ENCODE measurements at places on chromosomes 11 and 22.

DNA sequence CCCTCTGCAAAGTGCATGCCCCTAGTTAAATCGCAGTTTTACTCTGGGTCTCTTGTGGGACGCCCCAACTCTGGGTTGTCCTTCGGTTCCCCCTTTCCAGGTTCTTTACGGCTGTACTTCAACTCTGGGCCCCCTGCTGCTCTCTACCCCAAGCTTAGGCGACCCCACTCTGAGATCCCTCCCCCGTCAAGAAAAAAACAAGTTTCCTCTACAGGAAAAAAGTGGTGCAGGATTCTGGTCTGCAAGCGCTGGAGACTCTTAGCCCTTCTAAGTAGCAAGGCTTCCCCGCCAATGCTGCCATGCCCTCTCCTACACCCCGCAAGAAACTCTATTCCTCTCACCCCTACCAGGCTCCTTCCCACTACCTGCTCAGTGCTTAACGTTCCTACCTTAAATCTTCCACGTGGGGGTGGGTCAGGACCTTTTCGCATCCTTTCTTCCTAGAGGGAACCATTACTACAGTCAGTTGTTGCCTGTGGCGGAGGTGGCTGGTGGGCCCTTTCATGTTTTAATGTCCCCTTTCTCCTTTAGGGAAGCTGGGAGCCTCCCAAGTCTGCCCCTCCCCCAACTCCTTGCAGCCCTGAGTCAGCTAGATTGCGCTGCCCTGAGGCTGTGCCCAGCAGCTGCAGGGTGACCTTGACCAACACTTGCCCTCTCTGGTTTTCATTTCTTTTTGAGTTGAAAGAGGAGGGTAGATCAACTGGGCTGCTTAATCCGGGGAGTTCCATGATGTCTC, 1.4 kb downstream of the NEFH start:
- no peak overlapping the region for H3K4me3 ChIP-seq
- H3K4me1 ChIP-seq = peaks cover 13% of the 10 kb centered on the region
- no peak for DNase-seq

DNA sequence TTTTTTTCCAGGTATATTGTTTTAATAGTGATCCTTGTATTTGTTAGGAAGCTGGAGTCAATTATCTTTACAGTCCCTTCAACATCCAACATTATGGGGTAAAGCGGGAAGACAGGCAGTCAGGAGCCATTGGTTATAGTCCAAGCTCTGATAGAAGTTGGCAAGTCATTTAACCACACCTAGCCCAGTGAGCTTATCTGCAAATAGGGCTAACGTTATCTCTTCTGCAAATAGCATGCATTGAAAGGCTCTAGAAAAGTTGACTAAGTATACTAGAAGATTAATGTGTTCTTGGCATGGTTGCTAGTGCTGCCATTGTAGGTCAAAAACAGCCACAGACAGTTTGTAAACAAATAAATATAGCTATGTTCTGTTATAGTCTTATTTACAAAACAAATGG, 520.7 kb downstream of the OPCML start:
- no peaks in the 10 kb centered on the region for H3K36me3 ChIP-seq
- no peaks in the 10 kb centered on the region for H3K4me1 ChIP-seq
- DNase-seq = no peak
- H3K27ac ChIP-seq = no peak overlapping the region
- H3K27me3 ChIP-seq = no peaks in the 10 kb centered on the region

GRCh38 chr11:120569861-120570260, 58.3 kb downstream of the GRIK4 start:
- H3K27ac ChIP-seq = no peak overlapping the region
- peaks cover 29% of the 10 kb centered on the region for H3K27me3 ChIP-seq
- no peaks in the 10 kb centered on the region for H3K4me1 ChIP-seq
- no peak for DNase-seq
- H3K36me3 ChIP-seq = no peaks in the 10 kb centered on the region

DNA sequence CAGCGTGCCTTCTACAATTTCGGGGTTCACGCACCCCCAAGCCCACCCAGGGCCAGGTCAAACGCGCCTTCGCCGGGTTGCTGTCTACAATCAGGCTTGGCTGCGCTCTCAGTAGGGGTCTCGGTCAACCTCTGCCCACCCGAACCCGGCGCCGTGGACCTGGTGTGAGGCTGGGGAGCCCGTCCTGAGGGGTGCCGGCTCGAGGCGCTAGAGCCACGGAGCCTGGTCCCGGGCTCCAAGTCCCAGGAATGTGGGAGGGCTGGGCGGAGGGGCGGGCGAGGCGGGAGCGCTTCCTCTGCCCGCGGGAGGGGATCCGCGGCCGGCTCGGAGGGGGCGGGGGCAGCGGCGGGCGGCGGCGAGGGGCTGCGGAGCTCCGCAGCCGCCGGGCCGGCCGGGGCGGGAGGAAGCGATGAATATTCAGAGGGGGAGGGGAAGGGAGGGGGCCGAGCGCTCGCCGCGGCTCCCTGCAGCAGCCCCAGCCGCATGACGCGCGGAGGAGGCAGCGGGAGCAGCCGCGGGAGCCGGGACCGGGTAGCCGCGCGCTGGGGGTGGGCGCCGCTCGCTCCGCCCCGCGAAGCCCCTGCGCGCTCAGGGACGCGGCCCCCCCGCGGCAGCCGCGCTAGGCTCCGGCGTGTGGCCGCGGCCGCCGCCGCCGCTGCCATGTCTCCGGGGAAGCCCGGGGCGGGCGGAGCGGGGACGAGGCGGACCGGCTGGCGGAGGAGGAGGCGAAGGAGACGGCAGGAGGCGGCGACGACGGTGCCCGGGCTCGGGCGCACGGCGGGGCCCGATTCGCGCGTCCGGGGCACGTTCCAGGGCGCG, at the start of gene PTPRJ:
TSS of gene PTPRJ (plus strand) at position 472 of the 819 bp plus-strand sequence. CDS start 354 bp downstream, outside the sequence.
- peaks cover 32% of the 10 kb centered on the region for H3K4me1 ChIP-seq
- H3K27me3 ChIP-seq = peaks cover 7% of the 10 kb centered on the region
- peak within 1 kb of the TSS; percentile 42 for H3K27ac ChIP-seq
- DNase-seq = peak; percentile 52
- H3K36me3 ChIP-seq = peaks cover 30% of the 10 kb centered on the region

DNA sequence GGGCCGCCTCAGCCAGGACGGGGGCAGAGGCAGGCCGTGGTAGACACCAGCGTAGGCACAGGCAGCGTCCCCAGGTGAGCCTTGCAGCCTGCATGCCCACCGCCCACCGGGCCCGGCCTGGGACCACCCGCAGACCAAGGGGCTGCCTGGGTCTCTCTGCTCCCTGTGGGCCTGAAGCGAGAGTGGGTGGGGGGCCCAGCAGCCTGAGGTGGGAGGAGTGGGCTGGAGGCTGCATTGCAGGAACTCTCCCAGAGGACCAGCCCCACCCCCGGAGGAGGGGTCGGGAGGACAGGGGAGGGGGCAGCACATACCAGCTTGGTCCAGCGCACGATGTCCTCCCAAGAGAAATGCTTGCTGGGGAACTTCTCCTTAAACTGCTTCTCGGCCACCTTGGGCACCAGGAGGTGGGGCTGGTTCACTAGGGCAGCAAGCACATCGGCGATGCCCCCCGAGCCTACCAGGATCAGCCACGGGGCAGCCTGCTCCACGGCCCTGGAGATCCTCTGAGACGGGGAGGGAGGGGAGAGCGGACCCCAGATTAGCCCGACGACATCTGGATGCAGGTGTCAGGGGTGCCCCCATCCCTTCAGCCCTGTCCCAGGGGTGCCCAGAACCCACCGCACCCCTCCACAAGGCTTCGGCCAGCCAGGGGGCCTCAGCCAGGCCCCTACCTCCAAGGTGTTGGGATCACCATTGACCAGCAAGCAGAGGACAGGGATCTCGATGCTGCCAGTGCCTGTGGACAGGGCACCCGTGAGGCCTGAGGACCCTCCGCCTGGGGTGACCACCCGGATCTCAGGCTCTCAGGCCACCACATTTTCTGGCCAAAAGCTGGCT, 17.5 kb downstream of the TSSC4 start:
- no peaks in the 10 kb centered on the region for H3K27me3 ChIP-seq
- no peak overlapping the region for H3K27ac ChIP-seq
- no peaks in the 10 kb centered on the region for H3K4me1 ChIP-seq

- no peak for DNase-seq
- no peak overlapping the region for H3K4me3 ChIP-seq
- H3K36me3 ChIP-seq = no peaks in the 10 kb centered on the region
- H3K27ac ChIP-seq = no peak overlapping the region
- H3K4me1 ChIP-seq = no peaks in the 10 kb centered on the region
Observed at GRCh38 chr22:49063545-49063890, 764.2 kb downstream of the BRD1 start.

DNA sequence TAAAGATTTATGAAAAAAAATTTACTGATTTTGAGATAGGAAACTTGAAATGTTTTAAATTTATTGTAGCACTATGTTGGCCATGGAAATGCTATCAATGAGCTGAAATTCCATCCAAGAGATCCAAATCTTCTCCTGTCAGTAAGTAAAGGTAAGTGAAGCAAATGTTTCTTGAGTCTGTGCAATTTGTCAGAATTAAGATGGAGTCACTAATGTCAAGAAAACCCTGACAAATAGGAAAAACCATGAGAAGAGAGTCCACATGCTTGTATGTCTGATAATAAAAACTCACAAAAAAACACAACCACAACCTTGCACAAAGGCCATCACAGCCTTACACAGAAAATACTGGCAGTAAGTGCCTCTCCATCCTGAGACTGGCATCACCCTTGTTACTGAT, 12.9 kb downstream of the EED start:
- H3K27me3 ChIP-seq = no peaks in the 10 kb centered on the region
- no peak overlapping the region for H3K27ac ChIP-seq
- peaks cover 16% of the 10 kb centered on the region for H3K4me1 ChIP-seq
- no peak for DNase-seq
- peaks cover 39% of the 10 kb centered on the region for H3K36me3 ChIP-seq
- no peak overlapping the region for H3K4me3 ChIP-seq

All from activated CD4-positive, alpha-beta T cell treated with anti-CD3 and anti-CD28 coated beads, Interleukin-2, amount 10 ng/mL, durations not matched to agents 7 days and 5 days (primary cell).